ENCODE measurements at places on chromosomes 4 and X. TPM values are rescaled to one million over a fixed set of nuclear protein-coding genes. Genes with fewer than 3 reads are reported as not detected.

GRCh38 chr4:3489451-3489962 is 26.4 kb downstream of the DOK7 start:
- H3K4me3 ChIP-seq = no peak overlapping the region
- H3K27ac ChIP-seq = no peak overlapping the region
- DNase-seq = no peak

- peaks cover 5% of the 10 kb centered on the region for H3K36me3 ChIP-seq
- H3K4me1 ChIP-seq = peaks cover 4% of the 10 kb centered on the region
- H3K27me3 ChIP-seq = no peaks in the 10 kb centered on the region
- no peak overlapping the region for H3K27ac ChIP-seq
- DNase-seq = no peak
Measured at GRCh38 chr4:25163196-25163595, 2.9 kb upstream of the SEPSECS start.

TLR6 gene
- 1.9 TPM for total RNA-seq

BMP2K gene
- 13.6 TPM for total RNA-seq

GRCh38 chr4:84531689-84532088 is 32.6 kb upstream of the NKX6-1 start:
- no peak overlapping the region for H3K27ac ChIP-seq
- no peak overlapping the region for H3K4me3 ChIP-seq
- DNase-seq = no peak
- H3K36me3 ChIP-seq = no peaks in the 10 kb centered on the region
- no peaks in the 10 kb centered on the region for H3K27me3 ChIP-seq
- H3K4me1 ChIP-seq = no peaks in the 10 kb centered on the region

DNA sequence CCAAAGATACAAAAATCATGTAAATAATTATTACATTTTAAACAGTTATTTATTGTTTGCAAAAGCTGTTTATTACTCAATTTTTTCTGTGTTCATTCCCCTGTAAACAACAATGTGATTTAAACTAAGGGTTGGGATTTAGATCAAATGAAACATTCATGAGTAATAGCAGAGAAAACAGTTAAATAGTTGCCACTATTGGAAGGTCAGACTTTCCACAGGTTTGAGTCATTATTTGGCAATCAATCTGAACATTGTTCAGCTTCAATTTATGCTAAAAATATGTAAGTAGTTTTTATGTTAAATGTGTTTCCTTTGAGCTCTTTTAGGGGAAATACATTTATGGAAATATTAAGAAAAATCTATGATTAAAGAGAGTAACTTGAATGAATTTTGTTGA is 144.9 kb downstream of the STIM2 start:
- peaks cover 12% of the 10 kb centered on the region for H3K4me1 ChIP-seq
- no peak for DNase-seq
- no peak overlapping the region for H3K4me3 ChIP-seq

GRCh38 chr4:52618795-52619590 is 40.1 kb downstream of the USP46 start:
- peaks cover 16% of the 10 kb centered on the region for H3K4me1 ChIP-seq
- H3K36me3 ChIP-seq = no peaks in the 10 kb centered on the region
- no peak overlapping the region for H3K4me3 ChIP-seq
- DNase-seq = no peak
- H3K27ac ChIP-seq = no peak overlapping the region

DNA sequence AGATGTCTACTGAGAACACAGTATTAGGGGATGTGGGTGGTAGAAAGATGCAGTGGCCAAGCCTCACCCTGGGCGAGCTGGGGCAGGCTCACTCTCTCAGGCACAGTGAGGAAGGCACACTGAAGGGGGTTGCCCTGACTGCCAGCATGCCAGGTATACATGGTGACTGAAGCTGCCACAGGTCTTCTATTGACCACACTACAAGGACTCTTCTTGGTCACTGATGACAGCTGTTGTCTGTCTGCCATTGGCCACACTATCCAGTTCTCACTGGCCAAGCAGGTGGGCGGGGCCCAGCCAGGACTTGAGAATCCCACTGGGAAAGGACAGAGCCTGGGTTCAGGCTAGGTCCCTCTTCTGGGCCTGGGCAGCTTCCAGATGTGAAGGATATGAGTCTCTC is 39.7 kb upstream of the TBC1D14 start:
- DNase-seq = no peak
- H3K36me3 ChIP-seq = no peaks in the 10 kb centered on the region
- H3K27ac ChIP-seq = no peak overlapping the region

PCDH19 gene
- 0.05 TPM for total RNA-seq

AADAT gene
- total RNA-seq = not detected

GPRIN3 gene
- 24.8 TPM for total RNA-seq

- H3K4me3 ChIP-seq = no peak overlapping the region
- no peaks in the 10 kb centered on the region for H3K27me3 ChIP-seq
- H3K27ac ChIP-seq = no peak overlapping the region
- no peaks in the 10 kb centered on the region for H3K36me3 ChIP-seq
Measured at GRCh38 chrX:70636218-70636617, 191.6 kb downstream of the DLG3 start.

- DNase-seq = no peak
- no peaks in the 10 kb centered on the region for H3K4me1 ChIP-seq
- H3K27me3 ChIP-seq = no peaks in the 10 kb centered on the region
- H3K36me3 ChIP-seq = no peaks in the 10 kb centered on the region
- H3K4me3 ChIP-seq = no peak overlapping the region
- H3K27ac ChIP-seq = no peak overlapping the region
Measured at GRCh38 chr4:168711197-168712140, 214.6 kb downstream of the PALLD start.

DNA sequence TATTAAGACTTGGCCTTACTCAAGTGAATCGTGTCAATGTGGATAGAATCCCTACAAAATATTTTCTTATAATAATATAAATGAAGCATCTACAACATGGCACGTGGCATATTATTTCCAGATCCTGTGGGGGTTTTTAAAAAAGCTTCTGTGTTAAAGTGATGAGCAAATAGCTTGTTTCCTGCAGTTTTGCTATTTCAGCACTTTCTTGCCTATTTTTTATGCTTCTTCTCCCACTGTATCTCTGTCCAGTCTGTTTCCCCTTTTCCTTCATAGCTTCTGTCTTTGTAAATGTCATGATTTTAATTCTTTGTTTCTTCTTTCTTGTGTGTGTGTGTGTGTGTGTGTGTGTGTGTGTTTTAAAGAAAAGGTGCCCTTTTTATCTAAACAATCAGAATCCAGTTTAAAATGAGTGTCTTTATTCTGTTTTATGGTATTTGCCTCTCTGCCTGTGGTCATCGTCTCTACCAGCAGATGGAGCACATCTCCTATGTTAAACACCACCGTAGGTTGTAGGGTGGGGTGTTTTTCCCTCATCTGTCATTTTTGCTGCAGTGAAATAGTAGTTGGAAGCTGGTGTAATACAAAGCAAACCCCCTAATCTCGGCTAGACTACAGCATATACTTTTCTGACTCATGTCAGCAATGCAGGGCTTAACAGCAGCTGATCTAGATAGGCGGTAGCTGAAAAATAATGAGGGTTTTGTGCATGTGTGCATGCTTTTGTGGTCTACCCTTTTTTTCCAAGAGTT is 33.1 kb downstream of the FTHL17 start:
- H3K27me3 ChIP-seq = no peaks in the 10 kb centered on the region
- H3K4me1 ChIP-seq = no peaks in the 10 kb centered on the region
- H3K36me3 ChIP-seq = no peaks in the 10 kb centered on the region

SPOCK3 gene
- total RNA-seq = not detected

- H3K4me3 ChIP-seq = no peak overlapping the region
- H3K4me1 ChIP-seq = no peaks in the 10 kb centered on the region
- H3K36me3 ChIP-seq = no peaks in the 10 kb centered on the region
- H3K27me3 ChIP-seq = no peaks in the 10 kb centered on the region
- H3K27ac ChIP-seq = no peak overlapping the region
- no peak for DNase-seq
Measured at GRCh38 chr4:108417923-108418322, 202.5 kb upstream of the RPL34 start.

BTC gene
- not detected for total RNA-seq

DNA sequence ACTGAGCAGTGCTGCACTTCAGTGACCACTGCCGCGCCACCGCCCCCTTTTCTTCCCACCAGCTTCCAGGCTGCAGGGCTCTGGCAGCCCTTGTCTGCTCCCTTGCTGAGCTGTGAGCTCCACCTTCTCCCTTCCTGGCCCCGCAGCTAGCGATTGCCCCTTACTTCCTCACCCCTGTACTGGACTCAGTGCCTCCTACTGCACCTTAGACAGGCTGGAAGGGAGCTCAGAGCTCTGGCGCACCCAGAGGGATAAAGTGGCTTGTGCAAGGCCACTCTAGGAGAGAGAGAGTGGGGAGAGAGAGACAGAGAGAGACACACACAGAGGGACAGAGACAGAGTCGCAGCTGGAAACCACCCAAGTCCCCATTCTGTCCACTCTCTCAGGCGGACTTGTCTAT is 6.0 kb downstream of the RASL11B start:
- H3K4me1 ChIP-seq = no peaks in the 10 kb centered on the region
- no peak overlapping the region for H3K27ac ChIP-seq
- no peaks in the 10 kb centered on the region for H3K27me3 ChIP-seq
- peaks cover 4% of the 10 kb centered on the region for H3K36me3 ChIP-seq

DNA sequence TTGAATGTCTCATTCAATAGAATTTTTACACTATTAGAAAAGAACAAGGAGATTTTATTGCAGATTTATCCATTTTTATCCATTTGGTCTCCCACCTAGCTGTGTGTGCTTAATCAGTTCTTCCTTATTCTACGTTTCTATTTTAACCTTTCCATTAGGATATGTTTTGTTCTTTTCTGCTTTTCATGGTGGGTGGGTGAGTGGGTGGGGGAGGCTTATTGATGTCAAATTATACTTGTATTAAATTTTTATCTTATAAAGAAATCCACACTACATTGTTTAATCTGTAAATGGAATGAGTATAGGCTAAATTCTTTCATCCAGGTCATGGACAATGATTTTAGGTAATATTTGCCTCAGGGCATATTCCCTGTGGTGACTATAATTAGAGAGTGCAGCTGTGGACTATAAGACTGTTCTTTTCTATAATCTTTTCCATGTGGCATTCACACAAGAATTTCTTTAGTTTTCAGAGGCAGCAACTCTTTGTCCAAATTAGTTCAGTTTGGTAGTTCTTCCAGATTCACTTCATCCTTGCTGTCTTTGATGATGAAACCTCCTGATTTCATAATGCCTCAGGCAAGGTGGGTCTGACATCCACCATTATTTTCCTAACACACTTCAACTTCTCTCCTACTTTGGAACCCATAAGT is 2451.8 kb downstream of the PCDH7 start:
- no peak for DNase-seq
- no peaks in the 10 kb centered on the region for H3K4me1 ChIP-seq
- no peaks in the 10 kb centered on the region for H3K36me3 ChIP-seq
- H3K27me3 ChIP-seq = no peaks in the 10 kb centered on the region
- no peak overlapping the region for H3K4me3 ChIP-seq

CXCR3 gene
- total RNA-seq = 1.5 TPM

MAGEA11 gene
- not detected for total RNA-seq

Data from naive thymus-derived CD4-positive, alpha-beta T cell (primary cell).